ENCODE measurements at places on chromosomes 6 and 20.

GRCh38 chr20:17602493-17602892 lies 32.6 kb downstream of the DSTN start:
- DNase-seq, result no peak

DNA sequence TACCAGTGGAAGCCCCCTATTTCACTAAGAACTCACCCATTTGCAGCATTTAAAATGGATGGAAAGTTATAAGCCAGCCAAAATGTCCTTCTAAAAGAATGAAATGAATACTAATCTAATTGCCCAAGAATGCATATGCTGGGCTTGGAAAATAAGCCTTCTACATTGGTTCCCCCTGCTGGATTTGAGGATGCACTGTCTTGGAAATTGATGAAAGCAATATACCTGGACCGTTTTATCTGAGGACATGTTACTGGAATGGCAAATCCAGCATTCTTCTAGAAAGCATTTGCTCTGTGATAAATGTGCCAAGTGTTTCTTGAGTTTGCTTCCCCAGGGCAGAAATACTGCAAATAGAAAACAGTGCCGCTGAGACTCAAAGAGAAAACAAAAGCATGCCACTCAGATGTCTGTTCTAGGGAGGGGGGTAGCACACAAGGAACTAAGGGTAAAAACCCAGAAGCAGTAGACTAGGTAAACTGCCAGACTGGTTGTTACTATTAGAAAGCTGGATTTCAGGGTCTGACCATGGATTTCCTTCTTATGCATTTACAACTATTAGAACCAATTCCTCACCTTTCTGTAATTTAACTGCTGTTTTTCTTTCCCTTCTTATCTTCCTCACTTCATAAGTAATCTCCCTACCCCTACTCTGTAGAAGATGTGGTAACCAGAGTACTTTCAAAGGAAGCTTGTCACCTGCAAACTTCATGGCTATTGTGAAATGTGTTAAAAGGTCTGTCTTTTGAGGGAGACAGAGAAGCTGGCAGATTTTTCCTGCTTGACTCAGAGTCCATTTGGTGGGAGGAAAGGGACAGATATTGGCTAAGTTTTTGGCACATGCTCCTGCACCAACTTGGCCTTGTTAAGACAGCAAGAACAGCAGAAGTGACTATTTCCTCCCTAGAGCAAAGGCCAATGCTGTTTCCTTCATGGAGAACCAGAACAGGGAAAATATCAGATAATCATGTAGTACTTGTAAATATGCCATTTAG lies 642.6 kb downstream of the KIF16B start:
- no peak for DNase-seq

DNA sequence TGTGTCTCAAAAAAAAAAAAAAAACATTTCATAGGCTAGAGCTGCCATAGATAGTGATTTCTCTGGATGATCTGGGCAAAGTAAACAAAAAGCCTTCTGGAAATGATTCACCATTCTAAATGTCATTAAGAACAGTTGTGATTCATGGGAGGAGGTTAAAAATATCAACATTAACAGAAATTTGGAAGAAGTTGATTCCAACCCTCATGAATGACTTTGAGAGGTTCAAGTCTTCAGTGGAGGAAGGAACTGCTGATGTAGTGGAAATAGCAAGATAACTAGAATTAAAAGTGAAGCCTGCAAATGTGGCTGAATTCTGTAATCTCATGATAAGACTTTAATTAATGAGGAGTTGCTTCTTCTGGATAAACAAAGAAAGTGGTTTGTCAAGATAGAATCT lies 26.8 kb upstream of the MMP24 start:
- DNase-seq, result no peak

DNA sequence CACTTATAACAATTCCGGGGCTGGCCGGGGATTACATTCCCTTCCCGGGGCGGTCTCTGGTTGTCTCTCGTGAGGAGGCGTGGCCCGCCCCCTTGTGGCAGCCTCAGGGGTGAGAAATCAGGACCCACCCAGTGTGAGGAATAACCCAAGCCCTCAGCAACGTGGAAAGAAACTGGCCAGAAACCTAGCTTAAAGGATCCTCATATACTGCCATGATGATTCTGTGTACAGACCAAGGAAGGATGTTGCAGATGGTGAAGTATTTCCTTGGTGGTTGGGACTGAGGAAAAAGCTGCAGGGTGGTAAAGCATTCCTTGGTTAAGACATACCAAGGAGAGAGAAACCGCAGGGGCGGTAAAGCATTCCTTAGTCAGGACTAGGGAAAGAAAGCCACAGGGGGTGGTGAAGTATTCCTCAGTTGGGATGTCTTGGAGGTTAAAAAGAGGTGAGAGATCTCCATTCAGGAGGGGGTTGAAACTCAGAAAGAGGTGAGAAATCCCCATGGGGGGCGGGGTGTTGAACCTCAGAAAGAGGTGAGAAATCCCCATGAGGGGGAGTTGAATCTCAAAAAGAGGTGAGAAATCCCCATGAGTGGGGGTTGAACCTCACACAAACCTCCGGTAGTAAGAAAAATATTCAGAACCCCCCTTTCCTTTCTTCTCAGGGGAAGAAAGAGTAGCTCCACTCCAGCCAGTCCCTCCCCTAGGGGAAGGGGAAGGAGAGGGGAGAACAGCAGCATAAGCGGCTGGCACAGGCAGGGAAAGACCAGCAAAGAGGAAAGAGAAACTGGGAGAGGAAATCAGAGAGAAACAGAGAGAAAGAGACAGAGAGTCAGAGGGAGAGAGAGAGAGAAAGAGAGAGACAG lies 238.1 kb downstream of the RNGTT start:
- no peak for DNase-seq

- no peak for DNase-seq
These were observed 21.2 kb downstream of the RAB22A start for GRCh38 chr20:58330687-58331086.

DNA sequence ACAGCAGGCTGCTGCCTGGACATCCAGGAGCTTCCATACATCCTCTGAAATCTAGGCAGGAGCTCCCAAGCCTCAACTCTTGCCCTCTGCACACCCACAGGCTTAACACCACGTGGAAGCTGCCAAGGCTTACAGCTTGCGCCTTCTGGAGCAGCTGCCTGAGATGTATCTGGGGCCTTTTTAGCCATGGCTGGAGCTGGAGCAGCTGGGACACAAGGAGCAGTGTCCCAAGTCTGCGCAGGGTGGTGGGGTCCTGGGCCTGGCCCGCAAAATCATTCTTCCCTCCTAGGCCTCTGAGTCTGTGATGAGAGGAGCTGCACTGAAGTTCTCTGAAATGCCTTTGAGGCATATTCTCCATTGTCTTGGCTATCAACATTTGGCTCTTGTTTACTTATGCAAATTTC lies 255.0 kb downstream of the DLL1 start:
- DNase-seq, result no peak

DNA sequence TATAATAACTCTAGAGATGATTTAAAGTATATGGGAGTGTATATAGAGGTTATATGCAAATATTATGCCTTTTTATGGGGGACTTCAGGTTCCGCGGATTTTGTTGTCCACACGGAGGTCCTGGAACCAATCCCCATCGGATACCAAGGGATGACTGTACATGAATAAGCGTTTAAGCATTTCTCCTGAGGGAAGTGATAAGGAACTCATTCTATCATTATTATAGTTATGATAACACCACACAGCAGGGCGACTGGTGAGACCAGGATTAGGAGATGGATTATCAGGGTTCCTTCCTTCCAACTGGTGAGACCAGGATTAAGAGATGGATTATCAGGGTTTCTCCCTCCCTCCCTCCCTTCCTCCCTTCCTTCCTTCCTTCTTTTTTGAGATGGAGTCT lies 6.6 kb downstream of the ECI2 start:
- no peak for DNase-seq

- no peak for DNase-seq
These were observed 129.5 kb upstream of the MMS22L start for GRCh38 chr6:97412511-97412910.
